ENCODE measurements at places on chromosomes 6 and 20. TPM values are rescaled to one million over a fixed set of nuclear protein-coding genes. Genes with fewer than 3 reads are reported as not detected.

- no peak for DNase-seq
Observed at GRCh38 chr20:48359692-48360341, 468.0 kb downstream of the PREX1 start.

DNA sequence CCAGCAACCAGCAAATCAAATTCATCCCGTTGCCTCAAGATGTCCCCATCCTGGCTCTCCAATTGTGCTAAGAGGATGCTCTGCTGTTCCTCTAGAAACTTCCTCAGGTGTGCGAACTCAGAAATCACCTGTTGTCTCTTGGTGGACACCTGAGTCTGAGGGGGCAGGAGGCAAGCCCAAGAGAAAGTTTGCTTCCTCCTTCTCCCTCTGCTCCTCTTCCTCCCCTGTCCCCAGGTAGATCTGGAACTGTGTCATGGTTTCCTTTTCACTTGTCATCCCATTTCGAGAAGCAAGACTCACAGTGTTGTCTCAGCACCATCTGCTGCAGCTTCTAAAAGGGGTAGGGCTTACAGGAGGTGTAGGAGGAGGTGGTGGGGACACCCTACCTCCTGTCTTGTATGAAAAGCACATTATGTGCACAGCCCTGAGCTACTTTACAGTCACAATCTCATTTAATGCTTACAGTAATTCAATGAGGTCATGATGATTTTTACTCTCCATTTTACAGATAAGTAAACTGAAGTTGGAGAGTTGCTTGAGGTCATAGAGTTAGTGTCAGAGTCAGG lies 2.5 kb downstream of the TRIM10 start:
- no peak for DNase-seq

- DNase-seq, result no peak
Observed at GRCh38 chr6:148128014-148128730, 214.5 kb upstream of the SASH1 start.

GRCh38 chr20:42906120-42906519 lies 283.6 kb downstream of the PTPRT start:
- DNase-seq, result no peak

DNA sequence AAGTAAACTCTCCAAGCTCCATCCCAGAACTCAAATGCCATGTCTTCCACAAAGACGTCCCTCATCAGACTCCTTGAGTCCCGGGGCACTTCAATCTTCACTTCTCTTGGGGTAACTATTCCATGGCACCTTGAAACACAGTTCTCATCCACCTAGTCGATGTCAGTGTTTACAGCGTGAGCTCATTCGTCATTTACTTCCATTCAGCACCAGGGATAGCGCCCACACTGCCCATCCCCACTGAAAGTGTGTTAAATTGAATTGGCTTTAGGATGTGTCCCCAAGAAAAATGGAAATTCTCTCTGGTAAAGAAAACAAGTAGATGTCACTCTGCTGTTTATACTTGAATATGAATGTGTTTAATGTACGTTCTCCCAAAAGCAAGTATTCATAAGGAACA lies 31.3 kb downstream of the KCNK15 start:
- DNase-seq, result peak; percentile 69

DNA sequence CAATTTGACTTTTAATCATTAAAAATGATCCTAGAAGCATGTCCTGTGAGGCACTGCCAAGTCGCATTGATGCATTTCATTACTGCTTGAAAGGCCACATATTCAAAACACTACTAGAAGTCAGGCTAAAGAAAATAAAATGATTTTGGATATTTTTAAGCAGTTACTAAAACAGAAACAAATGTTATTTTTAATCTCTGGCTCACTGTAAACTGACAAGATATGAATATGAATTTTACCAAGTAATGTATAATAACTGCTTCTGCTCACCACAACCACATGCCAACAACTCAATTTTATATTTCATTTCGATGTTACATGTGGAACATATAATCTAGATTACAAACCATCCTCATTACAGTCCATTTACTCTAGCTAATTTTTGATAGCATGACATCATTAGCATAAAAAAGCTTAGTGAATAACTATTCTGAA lies 90.6 kb downstream of the ATXN1 start:
- no peak for DNase-seq

DNA sequence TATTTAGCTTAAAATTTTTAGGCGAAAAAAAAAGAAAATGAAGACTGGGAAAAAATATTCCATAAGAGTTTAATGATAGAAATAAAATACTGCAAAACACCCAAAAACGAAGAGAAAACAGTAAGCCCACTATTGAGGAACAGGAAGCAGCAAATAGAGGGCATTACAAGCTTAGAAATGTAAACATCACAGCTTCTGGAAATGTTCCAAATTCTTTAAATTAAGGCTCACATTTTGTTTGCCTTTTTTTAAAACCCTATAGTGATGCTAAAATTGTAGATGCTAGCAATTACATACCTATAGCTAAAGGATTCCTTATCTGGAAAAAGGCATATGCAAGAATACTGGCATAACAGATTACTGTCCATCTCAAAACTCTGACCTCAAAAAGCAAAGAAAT lies 248.6 kb downstream of the KHDRBS2 start:
- no peak for DNase-seq

Gene ADTRP
- total RNA-seq, result 0.98 TPM

Gene ZNF391
- 9.4 TPM for total RNA-seq

- no peak for DNase-seq
Observed at GRCh38 chr6:159693894-159694545, 979 bp upstream of the SOD2 start.

- DNase-seq, result peak; percentile 46
Observed at GRCh38 chr6:4957521-4958231, 46.2 kb downstream of the RPP40 start.

DNA sequence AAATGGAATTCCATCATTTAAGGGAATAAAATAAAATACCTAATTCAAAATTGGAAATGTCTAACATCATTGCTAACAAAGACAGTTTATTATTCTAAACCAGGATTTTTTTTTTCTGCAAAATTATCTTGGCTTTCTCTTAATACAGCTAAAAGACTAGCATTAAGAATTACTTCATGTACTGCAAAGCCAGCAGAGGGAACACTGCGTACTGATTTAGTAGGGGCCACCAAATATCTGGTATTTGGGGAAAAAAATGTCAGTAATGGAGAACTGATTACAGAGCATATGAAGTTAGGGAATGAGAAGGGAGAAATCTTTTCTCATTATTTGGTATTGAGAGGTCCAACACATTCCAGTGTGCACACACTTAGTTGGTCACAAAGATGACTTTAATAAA lies 3.2 kb upstream of the SOX4 start:
- DNase-seq, result no peak

GRCh38 chr6:144304223-144304848 lies 19.2 kb downstream of the UTRN start:
- DNase-seq, result no peak

DNA sequence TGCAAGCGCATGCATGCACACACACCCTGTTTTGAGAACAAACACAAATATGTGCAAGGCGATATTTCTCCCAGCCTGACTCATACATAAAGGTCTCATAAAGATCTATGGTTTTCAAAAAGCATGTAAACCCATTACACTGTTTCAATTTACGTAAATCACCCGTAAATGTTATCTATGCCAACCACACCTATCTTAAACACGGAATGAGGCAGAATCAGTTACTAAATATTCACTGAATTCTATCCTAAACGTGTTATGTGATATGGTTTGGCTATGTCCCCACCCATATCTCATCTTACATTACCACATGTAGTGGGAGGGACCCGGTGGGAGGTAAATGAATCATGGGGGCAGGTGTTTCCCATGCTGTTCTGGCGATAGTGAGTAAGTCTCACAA lies 621.6 kb downstream of the KIF16B start:
- DNase-seq, result no peak

- no peak for DNase-seq
Observed at GRCh38 chr6:7489376-7489775, 52.1 kb upstream of the DSP start.

Gene XPO5
- total RNA-seq, result 84.9 TPM

DNA sequence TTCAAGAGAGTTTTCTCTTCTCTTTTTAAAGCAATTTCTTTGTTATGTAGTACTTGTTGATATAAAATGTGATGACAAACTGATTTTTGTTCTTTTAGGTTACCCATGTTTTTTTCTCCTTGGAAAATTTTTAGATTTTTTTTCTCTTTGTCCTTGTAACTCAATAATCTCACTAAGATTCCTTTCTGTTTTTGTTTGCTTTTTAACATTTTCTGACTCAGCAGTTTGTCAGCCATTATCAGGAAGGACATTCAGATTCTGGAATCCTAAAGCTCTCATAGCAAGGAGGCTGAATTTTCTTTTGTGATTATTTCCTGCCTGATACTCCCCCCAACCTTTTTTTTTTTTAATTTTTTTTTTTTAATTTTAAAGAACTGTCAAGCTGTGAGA lies 75.2 kb upstream of the CITED2 start:
- DNase-seq, result no peak

Gene SRC
- 33.3 TPM for total RNA-seq

DNA sequence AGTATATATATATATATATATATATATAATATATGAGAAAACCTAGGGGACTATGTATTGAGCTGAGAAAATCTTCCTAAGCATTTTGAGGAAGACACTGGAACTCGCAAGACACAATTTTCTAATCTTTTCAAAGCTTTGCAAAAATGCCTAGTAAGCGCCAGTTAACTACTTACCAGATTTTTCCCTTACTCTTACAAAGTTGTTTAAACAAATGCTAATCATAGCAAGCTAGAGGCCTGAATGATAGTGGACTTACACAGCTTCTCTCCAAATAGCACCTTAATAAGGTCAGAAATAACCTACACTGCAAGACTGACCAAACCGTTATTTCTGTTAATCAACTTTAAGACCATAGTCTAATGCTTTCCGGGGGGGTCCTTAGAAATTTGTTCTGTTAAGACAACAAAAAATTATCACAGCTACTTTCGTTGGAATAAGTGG lies 56.1 kb upstream of the HFE start:
- DNase-seq, result no peak

DNA sequence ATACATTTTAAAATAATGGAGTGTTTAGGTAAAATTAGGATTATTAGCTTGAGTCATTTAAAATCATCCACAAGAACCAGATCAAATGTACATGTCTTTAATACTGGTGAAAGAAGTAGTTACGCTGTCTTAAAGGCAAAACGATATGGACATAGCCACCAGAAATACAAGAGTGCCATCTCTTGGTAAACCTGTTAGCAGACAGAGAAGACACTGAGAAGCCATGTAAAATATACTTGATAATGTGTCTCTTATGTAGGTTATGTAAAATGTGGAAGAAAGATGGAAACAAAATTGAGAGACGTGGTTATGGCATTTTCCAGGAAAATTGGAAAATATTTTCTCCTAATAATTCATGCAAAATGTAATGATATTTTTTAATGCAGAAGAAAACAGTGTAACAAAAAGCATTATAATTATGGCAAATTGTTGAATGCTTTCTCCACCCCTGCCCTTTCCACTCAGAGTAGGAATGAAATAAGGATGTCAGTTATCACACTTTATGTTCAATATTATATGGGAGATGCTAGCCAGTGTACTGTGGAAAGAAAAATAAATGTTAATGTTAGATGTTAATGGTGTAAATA lies 12.2 kb upstream of the SLC17A2 start:
- no peak for DNase-seq

- DNase-seq, result no peak
Observed at GRCh38 chr6:32614366-32615081, 22.7 kb upstream of the HLA-DQA1 start.

Gene HMGCLL1
- total RNA-seq, result 0.11 TPM

Gene WFDC5
- not detected for total RNA-seq

Gene SNX21
- 21.7 TPM for total RNA-seq

Gene RCAN2
- 3.9 TPM for total RNA-seq

GRCh38 chr6:1708122-1708521 lies 98.4 kb downstream of the FOXC1 start:
- no peak for DNase-seq

- no peak for DNase-seq
Observed at GRCh38 chr6:138485005-138485545, 14.2 kb downstream of the NHSL1 start.

Gene MYLK2
- 0.28 TPM for total RNA-seq

DNA sequence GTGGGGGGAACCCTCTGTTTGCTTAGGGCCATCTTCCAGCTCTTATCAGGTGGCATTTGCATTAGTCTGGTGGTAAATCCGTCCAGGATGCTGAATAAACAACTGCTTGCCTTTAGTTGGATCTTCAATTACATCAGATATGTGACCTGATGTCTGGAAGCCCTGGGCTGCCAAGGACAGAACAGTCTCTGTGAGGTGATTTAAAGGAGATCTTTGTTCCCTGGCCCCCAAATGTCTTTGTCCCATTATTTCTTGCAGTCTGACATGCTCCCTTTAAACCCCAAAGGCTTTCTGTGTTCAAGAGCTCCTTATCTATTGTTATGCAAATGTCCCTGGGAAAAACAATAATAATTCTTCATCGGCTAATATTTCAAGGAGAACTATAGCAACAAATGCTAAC lies 84.6 kb upstream of the SPTLC3 start:
- DNase-seq, result no peak

GRCh38 chr6:70196531-70196930 lies 106.4 kb downstream of the COL9A1 start:
- DNase-seq, result no peak

Gene ZNF311
- total RNA-seq, result 3.7 TPM

GRCh38 chr6:163620670-163621330 lies 206.3 kb downstream of the QKI start:
- no peak for DNase-seq

Measured in WTC11 (cell line).